Esophagus squamous epithelium (tissue), 5 donors: ENCODE measurements at places on chromosomes 4 and X. TPM values are rescaled to one million over a fixed set of nuclear protein-coding genes. Genes with fewer than 3 reads are reported as not detected.

CLCN3 gene
- total RNA-seq: 48.0 TPM

DNA sequence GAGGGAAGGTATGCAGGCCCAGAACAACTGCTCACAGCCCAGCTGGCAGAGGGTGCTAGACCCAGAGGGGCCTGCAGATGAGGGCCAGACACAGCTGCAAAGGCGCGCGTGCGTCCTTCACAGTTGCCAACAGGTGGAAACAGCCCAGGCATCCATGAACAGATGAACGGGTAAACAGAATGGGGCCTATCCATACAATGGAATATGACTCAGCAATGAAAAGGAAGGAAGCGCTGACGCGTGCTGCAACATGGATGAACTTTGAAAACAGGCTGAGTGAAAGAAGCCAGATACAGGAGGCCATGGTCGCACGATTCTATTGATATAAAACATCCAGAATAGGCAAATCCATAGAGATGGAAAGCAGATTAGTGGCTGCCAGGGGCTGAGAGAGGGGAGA, 83.1 kb upstream of the DDX3X start:
- no peak for DNase-seq

- no peak for DNase-seq
Observed at GRCh38 chr4:185749858-185750257, 62.1 kb downstream of the SORBS2 start.

NHSL2 gene
- total RNA-seq: 2.1 TPM

EFNB1 gene
- 42.4 TPM for total RNA-seq

DNA sequence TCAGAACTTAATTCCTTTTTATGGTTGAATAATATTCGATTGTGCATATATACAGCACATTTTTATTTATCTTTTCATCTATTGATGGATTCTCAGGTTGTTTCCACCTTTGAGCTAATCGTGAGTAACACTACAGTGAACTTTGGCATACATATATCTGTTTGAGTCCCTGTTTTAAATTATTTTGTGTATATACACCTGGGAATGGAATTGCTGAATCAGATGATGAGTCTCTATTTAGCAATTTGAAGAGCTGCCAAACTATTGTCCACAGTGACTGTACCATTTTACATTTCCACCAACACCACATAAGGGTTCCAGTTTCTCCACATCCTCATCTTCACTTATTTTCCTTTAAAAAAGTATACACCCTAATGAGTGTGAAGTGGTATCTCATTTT, 166.2 kb upstream of the FGF13 start:
- DNase-seq: no peak

SPINK2 gene
- total RNA-seq: 1.5 TPM

GRCh38 chr4:84578540-84579402, 4.2 kb upstream of the CDS1 start:
- no peak for DNase-seq

GRCh38 chr4:90403781-90404180, 276.6 kb downstream of the CCSER1 start:
- DNase-seq: no peak

DNA sequence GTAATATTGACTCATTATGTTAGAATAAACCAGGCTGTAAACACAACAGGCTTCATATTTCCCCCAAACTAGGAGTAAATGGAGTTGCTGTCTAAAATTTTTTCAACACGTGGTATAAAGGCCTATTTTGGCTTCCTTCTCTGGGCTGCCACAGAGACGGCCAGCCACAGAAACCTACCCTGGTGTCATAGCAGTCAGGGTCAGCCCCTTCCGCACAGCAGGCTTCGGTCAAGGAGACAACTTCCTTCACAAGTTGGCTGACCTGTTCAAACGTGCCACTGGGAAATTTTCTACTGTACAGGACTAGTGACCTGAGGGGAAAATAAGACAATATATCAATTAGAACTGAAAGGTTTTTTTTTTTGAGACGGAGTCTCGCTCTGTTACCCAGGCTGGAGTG, 15.8 kb downstream of the GC start:
- no peak for DNase-seq

DNA sequence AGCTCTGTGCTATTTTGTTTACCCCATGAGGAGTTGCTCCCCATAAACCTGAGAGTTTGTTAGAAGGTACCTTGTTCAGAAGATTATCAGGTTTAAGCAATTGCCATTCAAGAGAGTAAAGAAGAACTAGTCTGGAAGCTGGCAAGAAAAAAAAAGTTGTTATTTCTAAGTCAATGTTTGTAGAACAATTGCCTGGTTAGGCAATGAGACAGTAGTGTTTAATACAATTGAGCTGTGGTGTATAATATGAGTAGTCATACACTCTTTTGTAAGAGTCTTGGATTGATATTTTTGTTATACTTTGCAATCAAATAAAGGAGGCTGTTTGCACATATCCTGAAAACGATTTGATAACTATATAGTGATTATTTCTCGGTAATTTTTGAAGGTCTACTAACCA, 44.7 kb downstream of the GALNT7 start:
- DNase-seq: no peak

- DNase-seq: no peak
Observed at GRCh38 chrX:134653835-134654234, 4.4 kb downstream of the PLAC1 start.

DNA sequence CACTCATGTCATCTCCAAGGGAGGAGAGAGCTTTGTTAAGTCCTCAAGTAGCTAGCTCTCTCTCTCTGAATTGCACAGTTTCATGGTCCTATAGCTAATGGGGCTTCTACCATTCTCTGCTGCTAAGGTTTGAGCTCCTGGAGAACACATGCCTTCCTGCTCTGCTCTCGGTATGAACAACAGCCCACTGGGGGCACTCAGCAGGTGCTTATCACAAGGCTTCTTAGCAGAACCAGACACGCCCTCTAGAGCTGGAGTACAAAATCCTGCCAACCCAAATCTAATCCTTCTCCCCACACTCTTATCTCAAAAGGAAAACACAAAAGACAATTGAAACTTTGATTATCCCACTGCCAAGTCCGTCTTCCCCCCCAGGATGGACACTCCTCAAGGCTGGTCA, 176.5 kb downstream of the HS3ST1 start:
- DNase-seq: no peak

GRCh38 chrX:71171110-71171801, 26.6 kb downstream of the NLGN3 start:
- no peak for DNase-seq

GNPDA2 gene
- 12.2 TPM for total RNA-seq

GRCh38 chr4:114791976-114792375, 193.4 kb downstream of the UGT8 start:
- DNase-seq: no peak

- no peak for DNase-seq
Observed at GRCh38 chrX:97402333-97402732, 518.6 kb downstream of the RPA4 start.

CXCL11 gene
- not detected for total RNA-seq

DNA sequence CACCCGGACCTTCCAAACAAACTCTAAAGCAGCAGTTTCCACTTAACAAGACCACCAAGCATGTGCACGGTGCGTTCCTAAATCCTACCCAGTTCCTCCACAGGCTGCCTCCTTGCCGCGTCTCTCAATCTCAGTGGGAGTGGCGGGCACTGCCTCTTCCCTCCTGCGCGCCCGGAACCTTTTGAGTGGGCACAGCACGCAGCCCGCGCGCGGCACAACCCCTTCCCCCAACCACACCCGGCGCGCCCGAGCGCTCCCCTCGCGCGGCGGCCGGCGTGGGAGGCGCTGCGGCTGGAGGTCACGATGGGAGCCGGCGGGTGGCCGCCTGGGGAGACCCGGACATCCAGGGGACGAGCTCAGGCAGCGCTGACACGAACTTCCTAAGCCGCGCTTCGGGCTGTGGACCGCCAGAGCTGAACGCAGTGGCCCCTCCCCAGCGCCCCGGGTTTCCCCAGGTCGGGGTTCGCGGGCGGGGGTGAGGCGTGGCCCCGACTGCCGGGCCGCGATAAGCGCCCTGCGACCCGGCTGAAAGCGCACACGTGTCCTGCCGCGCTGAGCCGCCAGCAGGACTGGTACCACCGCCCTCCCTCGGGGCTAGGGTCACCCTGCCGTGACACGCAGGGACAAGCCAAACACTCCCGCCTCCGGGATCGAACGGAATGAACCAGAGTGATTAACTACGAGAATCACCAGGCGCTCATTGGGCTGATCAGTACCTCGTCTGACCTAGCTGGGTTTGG, at the start of gene ABCG2:
Gene ABCG2, minus strand, starts transcription at position 151 of the 740 bp plus-strand sequence. CDS start 18,644 bp downstream, outside the sequence.
- no peak for DNase-seq

DNA sequence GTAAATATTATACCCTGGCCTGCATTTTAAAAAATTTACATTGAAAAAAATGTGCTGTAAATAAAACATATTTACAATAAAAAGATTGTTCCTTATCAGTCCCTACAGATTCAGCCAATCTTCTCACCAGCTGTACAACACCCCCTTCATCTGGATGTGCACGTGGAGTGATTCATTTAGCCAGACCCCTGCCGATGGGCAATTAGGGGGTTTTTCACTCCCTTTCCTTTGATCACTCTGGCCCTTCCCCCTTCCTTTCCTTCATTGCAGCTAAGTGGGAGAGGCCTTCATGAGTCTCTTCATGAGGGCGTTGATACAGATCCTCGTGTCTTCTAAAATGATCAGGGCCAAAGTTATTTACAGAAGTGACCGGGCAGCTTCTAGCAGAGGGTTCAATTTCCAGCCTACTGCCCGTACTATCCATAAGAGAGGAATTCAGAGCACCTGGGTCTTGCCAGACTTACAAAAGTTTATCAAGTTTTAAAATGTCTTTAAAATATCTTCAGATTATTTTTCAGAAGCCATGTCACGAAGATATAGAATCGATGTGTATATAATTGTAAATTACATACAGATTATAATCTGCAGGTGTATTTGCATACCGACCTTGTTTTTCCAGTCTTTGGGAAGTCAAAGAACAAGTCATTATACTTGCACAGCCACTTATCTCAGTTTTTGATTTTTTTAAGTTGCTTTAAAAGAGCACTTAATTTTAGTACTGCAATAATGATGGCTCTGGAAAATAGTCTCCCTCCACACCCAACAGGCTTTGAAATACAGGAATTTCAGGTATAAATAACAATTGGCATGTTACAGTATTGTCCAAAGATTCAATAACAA, 21.4 kb upstream of the RASL11B start:
- DNase-seq: no peak

DNA sequence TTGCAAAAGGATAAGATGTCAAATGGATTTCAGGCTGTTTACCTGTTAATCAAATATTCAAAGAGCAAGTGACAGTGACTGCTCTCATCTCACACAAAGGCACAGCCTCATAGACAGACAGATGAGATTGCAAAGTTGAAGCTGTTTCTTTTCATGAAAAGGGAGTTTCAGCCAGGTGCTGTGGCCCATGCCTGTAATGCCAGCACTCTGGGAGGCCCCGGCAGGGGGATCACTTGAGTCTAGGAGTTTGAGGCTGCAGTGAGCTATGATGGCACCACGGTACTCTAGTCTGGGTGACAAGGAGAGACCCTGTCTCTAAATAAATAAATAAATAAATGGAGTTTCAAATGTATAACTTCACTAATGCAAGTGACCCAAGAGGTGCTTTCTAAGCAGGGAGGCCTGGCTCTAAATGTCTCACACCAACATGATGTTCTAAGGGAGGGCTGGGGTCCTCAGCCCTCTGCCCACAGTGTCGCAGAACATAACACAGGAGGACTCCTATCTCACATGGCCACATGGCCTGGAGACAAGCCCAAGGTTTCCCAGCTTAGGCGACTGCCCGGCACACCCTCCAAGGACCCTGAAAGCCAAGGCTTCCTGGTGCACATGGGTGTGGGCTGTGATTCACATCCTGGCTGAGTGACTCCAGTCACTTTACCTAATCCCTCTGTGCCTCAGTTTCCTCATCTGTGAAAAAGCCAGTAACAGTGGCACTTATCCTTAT, 26.8 kb downstream of the PPP2R2C start:
- no peak for DNase-seq

GRCh38 chr4:36737691-36738090, 456.3 kb downstream of the DTHD1 start:
- no peak for DNase-seq

- DNase-seq: no peak
Observed at GRCh38 chr4:154478547-154478946, 13.1 kb downstream of the DCHS2 start.

- no peak for DNase-seq
Observed at GRCh38 chrX:555725-556666, 74.6 kb upstream of the SHOX start.

GNRHR gene
- 1.2 TPM for total RNA-seq

DNA sequence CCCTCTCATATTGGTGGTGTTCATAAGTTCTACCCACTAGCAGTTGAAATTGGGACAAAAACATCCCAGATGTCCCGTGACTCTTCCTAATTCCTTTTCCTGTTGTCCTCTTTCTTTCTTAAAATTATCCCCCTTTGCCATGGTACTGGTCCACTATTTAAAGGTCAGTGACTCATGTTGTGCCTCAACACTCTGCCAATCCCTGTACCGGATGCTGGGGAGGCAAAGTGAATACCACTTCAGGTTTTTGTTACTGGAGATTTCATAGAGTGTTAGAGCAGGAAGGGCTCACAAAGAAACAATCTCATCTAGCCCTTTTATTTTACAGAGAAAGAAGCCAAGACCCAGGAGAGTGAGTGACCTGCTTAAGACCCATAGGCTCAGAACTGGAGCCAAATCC, 24.6 kb downstream of the SEPTIN11 start:
- DNase-seq: no peak

SYP gene
- total RNA-seq: 0.57 TPM

GRCh38 chr4:110518889-110519490, 43.0 kb downstream of the ENPEP start:
- DNase-seq: no peak

DNA sequence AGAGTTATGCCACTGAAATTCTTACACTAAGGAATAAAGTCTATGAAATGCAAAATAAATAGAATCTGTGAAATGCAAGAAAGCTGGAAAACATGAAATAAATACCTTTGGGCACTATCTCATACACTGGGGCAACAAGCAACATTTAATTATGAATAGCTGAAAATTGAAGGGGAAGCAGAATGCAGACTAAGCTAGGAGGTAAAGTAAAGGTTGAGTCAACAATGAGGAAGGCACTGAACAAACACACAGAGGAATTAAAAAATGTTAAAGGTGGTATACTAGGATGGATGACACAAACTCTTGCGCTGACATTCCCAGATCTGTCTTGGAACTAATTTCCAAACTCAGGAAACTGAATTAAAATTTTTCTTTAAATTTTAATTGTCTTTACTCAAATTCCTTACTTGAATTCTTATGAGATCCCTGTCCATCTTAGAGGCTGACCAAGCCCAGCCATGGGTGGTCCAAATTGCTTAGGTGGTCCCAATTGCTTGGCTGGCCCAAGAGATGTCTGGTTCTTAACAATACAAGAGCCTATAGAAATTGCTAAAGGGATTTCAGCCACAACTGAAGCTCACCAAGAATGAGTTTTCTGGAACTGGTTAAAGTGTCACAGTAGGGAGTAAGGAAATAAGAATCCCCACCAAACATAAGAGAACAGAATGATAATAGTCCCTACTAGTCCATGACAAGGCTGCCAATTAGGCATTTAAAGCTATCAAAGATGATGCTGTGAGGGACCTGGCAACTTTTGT, 41.3 kb upstream of the ZCCHC13 start:
- no peak for DNase-seq

- no peak for DNase-seq
Observed at GRCh38 chr4:25308761-25309160, 3.8 kb upstream of the ZCCHC4 start.
